ENCODE measurements at places on chromosomes 2 and 18.

DNA sequence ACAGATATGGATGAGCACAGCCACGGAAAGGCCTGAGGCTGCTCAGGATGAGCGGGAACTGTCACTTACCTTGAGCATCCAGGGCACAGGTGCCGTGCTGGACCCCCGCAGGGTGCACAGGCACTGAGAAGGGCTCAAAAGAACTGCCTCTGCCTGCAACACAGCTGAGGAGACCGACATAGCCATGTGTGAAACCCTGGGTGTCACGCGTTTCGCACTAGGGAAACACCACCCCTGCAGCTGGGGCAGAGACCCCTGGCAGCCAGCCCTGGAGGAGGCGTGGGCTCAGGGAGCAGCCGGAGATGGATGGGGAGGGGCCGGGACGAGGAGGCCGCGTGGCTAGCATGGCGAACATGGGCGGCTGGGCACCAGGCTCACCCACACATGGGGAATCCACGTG, 228.9 kb downstream of the EIPR1 start:
- DNase-seq = no peak

DNA sequence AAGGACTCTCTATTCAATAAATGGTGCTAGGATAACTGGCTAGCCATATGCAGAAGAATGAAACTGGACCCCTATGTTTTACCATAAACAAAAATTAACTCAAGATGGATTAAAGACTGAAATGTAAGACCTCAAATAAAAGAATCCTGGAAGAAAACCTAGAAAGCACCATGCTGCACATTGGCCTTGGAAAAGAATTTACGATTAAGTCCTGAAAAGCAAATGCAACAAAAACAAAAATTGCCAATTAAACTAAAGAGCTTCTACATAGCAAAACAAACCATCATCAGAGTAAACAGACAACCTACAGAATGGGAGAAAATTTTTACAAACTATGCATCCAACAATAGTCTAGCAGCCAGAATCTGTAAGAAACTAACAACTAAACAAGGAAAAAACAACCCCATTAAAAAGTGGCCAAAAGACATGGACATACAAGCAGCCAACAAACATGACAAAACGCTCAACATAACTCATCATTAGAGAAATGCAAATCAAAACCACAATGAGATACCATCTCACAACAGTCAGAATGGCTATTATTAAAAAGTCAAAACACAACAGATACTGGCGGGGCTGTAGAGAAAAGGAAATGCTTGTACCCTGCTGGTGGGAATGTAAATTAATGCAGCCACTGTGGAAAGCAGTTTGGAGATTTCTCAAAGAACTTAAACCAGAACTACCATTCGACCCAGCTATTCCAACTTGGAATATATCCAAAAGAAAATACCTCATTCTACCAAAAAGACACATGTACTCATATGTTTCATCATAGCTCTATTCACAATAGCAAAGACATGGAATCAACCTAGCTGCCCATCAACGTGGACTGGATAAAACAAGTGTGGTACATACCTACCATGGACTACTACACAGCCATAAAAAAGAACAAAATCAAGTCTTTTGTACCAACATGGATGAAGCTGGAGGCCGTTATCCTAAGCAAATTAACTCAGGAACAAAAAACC, 30.6 kb downstream of the SEPTIN10 start:
- DNase-seq = peak; percentile 31

DNA sequence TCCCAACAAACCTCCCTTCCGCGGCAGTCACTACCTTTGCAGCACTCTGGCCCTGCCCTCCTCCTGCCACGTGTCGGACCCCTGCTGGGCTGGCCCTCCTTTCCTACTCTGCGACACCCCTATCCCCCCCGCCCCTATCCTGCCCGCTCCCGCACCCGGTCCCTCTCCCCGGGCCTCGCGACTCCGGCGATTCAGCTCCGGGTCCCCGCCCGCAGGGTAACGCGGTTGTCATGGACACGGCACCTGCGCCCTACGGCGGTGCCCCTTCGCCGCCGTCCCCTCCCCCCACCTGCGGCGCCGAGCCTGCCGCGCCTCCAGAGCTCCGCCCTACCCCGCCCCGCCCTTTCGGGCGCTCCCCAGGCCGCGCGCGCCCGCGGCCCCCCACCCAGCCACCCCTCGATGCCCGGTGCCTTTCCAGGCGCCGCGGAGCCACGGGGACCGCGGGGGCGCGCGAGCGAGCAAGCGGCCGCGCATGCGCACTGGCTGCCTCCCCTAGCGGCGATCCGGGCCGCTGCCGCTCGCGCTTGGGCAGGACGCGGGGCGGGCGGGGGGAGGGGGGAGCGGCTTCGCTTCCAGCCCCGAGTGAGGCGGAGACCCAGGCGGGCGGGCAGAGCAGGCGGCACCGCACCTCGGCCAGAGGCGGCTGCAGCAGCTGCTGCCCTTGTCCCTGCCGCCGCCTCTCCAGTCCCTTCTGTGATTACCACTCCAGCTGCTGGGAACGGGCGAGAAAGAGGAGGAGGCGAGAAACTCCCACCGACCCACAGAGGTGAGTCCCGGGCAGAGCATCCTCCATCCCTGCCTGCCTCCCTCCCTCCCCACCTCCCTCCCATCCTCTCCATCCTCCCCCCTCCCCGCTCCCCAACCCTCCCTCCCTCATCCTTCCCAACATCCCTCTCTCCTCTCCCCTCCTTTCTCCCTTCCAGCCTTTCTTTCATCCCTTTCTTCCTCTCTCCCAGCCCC, at the start of gene CTNNA2:
Gene CTNNA2, plus strand, starts transcription at position 610 of the 960 bp plus-strand sequence.
- DNase-seq = peak; percentile 22

- DNase-seq = no peak
These were observed 89.9 kb upstream of the UBXN4 start for GRCh38 chr2:135651717-135652116.

Data from fibroblast of skin of back (primary cell).